ENCODE measurements at places on chromosomes 5 and 9. TPM values are rescaled to one million over a fixed set of nuclear protein-coding genes. Genes with fewer than 3 reads are reported as not detected.

CERT1 gene
- total RNA-seq = 35.5 TPM

TBC1D2 gene
- 18.8 TPM for total RNA-seq

FGD3 gene
- 11.0 TPM for total RNA-seq

NOXA1 gene
- 17.1 TPM for total RNA-seq

PTGR1 gene
- total RNA-seq = 110 TPM

CYLC2 gene
- not detected for total RNA-seq

ZNF354B gene
- 12.7 TPM for total RNA-seq

EFNA5 gene
- 5.6 TPM for total RNA-seq

OR13J1 gene
- not detected for total RNA-seq
